ENCODE measurements at places on chromosomes 4 and X.

GRCh38 chr4:100054071-100054470 is 104.0 kb upstream of the H2AZ1 start:
- DNase-seq: no peak

DNA sequence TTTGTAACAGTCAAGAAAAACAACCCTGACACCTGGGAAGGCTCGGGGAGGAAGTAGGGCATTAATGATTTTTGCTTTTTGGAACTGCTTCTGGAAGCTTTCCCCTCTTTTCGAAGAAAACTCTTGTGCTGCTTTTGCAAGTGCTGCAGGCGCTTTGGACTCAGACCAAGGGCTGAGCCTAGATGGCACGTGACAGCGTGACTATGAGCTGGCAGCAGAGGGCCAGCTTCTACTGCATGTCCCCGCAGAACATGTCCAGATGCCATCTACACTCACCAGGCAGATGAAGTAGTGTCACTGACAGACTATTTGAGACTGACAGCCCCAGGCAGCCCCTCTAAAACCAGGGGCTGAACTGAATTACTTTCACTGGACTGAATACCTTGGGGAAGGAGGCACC is 6.2 kb downstream of the NR0B1 start:
- no peak for DNase-seq

- no peak for DNase-seq
These were observed 4.1 kb upstream of the CSF2RA start for GRCh38 chrX:1264556-1264955.

DNA sequence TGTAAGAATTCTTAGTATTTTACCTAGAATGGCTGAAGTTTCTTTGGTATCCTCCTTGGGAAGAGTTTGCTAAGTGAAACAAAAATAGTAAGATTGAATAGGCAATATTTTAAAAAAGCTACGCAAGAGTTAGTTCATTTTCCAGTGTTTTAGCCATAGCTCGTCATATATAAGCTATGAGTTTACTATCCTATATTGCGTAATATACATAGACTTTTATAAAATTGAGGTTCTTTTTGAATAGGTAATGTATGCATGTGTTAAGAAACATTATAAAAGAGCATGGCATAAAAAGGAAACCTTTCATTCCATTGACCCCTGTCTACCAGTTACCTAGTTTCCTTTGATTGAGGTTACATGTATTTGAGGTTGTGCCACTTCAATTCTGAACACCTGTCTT is 67.0 kb downstream of the DACH2 start:
- DNase-seq: no peak

GRCh38 chr4:110704748-110705439 is 82.0 kb upstream of the PITX2 start:
- no peak for DNase-seq

GRCh38 chr4:21454831-21455230 is 493.7 kb downstream of the KCNIP4 start:
- no peak for DNase-seq

GRCh38 chr4:174260099-174260498 is 23.4 kb downstream of the FBXO8 start:
- DNase-seq: no peak
